ENCODE measurements at places on chromosomes 1 and 21.

- no peak for DNase-seq
Observed at GRCh38 chr1:43577655-43578542, 47.2 kb downstream of the PTPRF start.

DNA sequence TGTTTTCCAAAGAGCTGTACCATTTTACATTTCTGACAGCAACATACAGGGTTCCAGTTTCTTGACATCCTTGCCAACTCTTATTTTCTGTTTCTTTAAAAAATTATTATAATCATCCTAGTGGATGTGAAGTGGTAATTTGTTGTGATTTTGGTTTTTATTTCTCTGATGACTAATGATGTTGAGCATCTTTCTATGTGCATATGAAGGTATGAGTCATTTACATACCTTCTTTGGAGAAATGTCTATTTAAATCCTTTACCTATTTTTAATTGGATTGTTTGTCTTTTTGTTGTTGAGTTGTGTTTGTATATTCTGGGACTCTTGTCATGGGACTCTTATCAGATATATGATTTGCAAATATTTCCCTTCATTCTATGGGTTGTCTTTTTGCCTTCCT is 20.8 kb upstream of the MPC2 start:
- no peak for DNase-seq

GRCh38 chr1:203072911-203073310 is 12.9 kb downstream of the MYOG start:
- DNase-seq, result no peak

DNA sequence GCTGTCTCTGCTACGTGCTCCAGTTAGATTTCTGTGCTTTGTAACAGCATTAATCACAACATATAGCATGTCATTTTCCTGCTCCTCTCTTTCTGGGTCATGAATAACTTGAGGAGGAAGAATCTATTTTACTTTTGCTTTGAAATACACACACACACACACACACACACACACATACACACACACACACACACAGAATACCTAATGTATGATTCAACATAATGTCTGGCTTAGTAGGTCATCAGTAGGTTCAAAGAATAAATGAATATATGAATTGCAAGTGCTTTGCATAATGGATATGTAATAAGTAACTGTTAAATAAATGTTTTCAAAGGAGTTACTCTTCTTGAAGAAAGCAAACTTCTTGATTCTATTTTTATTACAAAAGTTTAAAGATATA is 249.0 kb downstream of the PDE4B start:
- DNase-seq, result no peak

GRCh38 chr21:34942911-34943310 is 106.2 kb downstream of the RUNX1 start:
- DNase-seq, result no peak

DNA sequence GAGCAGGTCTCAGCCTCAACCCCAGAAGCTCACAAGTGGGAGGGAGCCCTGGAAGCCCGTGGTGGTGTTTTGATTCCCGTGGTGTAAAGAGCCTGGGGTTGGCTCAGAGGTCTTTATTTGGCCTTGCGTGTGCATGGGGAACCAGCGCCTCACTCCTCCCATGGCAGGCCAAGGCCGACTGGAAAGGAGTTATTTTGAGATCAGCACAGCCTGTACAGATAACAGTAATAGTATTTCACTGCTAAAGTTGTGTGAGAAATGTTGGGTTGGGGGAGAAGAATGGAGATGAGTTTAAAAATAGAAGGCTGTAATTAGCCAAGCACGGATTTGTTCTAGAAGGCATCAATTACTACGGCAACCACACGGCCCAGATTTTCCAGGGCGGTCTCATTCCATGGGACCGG is 186.5 kb downstream of the DYRK1A start:
- DNase-seq, result no peak

GRCh38 chr1:206734499-206735142 is 36.0 kb upstream of the IL19 start:
- peak; percentile 76 for DNase-seq

DNA sequence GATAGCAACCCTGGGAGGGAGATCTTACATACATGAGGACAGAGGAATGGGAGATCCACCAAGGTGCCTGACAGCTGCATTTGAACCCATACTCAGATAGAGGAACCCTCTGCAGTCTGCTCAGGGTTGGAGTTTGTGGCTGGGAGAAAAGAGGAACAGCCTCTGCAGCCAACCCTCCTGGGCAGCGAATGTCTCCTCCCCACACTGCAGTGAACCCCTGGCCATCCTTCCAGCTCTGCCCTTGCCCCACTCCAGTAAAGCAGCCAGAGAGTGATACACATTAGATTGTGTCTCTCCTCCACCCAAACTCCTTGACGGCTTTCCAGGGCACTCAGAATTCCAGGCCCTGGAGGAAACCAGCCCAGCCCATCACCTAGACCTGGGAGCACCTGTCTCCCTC is 137.7 kb downstream of the RUNX1 start:
- DNase-seq, result no peak

GRCh38 chr1:78348496-78349284 is 142.1 kb upstream of the PTGFR start:
- DNase-seq, result no peak

DNA sequence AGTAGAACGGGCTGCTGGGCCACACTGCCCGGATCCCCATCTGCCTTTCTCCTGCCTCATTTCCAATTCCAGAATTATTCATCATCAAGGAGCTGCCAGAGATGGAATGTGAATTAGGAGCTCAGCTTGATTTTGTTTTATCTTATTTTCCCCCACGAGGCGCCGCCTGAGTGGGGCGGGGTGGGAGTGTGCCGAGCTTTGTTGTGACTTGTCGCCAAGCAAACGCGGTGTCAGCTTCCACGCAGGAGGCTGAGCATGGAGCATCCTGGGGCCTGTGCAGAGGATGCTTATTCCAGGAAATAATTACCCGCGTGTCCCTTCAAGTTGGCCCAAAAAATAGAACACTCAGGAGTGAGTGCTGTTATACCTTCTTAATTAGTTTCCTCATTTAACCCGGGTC is 91.2 kb downstream of the HMGB4 start:
- DNase-seq, result no peak

- no peak for DNase-seq
Observed at GRCh38 chr1:25019337-25020172, 89.5 kb upstream of the RUNX3 start.

GRCh38 chr1:175765293-175765692 is 21.9 kb upstream of the TNR start:
- DNase-seq, result no peak

- no peak for DNase-seq
Observed at GRCh38 chr1:231684356-231685244, 58.0 kb downstream of the DISC1 start.

DNA sequence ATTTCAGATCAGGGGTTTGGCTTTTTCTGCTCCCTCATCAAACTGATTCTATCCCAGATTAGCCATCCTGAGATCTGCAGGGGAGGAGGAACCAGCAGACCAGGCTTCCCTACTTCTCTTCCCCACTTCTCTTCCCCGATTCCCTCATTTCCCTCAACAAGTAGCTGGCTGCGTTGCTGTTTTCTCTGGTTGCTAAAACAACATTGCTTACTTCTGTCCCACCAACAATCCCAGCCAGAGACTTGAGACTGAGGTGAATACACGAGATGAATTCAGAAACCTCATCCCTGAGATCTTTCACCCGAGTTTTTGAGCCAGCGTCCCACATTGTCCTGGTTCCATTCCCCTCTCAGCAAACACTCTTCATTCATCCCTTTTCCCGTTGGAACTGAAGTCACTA is 22.4 kb downstream of the DYRK3 start:
- no peak for DNase-seq

- DNase-seq, result no peak
Observed at GRCh38 chr1:148354913-148355308, 128.2 kb downstream of the PPIAL4G start.

DNA sequence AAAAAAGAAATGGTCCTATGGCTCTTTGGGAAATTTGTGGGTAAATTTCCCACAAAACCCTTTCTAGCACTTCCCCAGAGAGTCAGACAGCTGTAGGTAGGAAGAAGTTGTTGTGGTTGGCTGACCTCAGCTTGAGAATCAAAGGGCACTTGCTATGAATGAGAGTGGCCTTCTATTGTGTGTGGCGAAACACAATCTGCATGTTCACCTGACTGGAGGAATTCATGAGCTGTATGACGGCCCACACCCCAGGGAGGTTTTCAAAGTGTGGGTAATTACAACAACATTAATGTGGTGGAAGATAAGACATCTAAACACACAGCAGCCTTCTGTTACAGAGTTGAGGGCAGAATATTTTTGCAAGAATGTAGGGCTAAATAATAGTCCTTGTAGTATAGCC is 38.8 kb downstream of the NGF start:
- no peak for DNase-seq

DNA sequence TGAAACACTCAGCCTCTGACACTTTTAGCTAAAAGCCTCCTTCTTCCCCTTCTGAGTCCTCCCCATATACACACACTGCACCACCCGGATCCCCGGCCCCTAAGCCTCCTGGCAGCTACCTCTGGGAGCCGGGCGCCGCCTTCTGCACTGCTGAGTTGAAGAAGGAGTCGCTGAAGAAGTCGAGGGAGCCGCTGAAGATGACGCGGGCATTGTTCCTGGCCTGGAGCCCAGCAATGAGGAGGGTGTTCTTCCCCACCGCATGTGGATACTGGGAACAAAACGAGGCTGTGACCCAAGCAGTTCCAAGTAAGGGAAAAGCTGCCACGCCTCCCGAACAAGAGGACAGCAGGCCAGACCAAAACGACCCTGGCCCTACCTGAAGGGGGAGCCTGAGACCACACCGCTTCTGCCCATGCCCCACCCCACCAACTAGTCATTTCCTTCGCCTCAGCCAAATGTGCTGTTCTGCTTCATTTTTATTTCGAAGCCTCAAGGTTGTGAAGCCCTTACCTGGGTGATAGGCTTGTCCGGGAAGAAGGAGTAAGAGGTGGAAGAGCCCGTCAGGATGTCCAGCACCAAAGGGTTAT is 7.0 kb downstream of the DDOST start:
- DNase-seq, result no peak

GRCh38 chr1:157969697-157970485 is 23.6 kb upstream of the KIRREL1 start:
- DNase-seq, result no peak

- DNase-seq, result no peak
Observed at GRCh38 chr1:232403017-232403714, 226.8 kb downstream of the SIPA1L2 start.

- DNase-seq, result no peak
Observed at GRCh38 chr1:230291731-230292620, 134.2 kb downstream of the PGBD5 start.

DNA sequence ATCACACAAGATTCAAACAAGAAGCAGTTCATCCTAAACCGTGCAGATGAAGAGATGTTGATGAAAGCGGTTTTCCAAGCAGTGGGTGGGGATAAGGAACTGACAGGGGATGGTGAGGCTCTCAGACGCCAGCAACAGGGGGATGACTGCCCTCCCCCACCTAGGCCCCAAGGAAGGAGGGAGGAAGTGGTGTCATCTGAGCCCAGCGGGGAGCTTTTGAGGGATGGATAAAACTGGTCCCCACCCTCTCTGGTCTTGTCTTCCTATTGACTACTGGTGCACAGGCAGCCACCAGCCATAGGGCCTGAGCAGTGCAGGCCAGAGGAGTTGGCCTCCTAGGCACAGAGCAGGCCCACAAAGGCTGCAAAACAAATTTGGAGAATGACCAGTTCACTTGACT is 175.5 kb downstream of the HUNK start:
- no peak for DNase-seq

DNA sequence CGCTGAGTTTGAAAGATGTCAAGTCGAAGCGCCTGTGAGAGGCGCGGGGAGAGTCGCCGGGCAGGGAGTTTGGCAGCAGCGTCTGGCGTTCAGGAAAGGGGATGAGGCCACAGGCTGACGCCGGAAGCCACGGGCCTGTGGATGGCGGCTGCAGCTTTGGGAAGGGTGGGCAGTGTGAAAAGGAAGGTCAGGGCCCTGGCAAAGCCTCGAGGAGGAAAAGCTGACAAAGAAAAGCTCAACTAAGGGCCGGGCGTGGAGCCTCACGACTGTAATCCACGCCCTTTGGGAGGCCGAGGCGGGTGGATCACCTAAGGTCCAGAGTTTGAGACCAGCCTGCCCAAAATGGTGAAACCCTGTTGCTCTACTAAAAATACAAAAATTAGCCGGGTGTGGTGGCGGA is 25.2 kb upstream of the COX20 start:
- DNase-seq, result no peak

DNA sequence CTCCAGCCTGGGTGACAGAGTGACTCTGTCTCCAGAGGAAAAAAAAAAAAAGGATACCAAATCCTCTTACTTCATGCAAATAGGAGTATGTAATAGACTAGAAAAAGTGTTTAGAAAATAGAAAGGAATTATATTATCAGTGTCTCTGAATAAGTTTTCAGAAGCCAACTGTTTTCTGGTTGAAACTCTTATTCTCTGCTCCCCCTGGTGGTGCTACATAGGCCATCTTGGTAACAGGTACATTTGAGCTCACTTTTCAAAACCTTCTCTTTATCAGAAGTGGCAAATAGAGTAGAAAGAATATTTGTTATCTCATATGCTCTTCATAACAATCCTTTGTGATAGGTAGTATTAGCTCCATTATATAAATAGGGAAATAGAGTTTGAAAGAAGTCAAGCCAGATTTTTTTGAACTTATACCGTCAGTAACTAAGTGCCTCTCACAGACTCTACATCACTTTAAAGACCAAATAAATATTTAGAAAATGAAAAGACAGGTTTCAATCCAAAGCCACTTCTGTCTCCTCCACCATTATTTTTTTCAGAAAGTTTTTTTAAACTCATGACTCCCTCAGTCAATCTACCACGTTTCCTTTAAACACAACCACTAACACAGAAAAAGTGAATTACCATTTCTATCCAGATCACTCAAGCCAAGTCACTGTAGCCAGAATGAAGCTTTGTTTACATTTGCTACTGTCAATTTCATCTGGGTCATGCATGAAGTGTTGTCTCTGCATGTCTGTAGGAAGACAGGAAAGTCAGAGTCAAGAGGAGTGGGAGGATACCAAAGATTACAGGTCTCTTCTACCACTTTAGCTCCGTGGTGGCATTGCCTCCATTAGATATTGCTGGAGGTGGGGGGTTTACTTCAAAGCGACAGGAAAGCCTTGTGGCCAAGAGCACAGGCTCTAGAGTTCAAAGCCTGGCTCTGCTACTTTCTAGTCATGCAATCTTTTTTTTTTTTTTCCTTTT is 45.6 kb downstream of the IL23R start:
- DNase-seq, result no peak

DNA sequence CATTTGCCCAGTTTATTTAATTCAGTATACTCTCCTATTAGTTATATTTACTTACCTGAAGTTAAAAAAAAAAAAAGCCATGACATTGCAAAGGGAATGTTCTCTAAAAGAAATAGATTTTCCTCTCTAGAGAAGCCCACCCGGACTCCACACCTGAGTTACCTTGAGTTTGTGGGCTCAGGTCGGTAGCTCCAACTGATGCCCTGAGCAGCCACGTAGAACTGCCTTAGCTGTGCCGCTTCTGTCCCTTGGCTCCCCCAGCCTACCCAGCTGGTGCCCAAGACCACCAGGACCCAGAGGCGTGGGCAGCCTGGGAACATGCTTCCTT is 250 bp downstream of the F5 start:
- no peak for DNase-seq

DNA sequence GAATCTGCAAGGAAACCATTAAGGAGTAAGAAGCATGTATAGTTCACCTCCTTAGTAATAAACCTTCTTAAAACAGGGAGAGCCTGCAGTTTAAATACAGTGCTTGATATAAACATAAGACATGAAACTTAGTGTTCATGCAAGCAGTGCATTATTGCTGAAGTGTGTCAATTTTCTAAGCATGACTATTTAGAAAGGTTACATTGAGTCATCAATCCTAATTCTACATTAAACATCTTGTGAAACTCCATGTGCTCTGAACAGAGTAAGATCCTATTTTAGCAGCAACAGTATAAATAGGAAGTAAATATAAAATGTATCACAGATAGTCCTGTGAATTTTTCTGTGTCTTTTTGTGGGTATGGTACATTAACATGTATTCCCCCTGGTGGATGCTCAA is 135.5 kb downstream of the ESRRG start:
- DNase-seq, result no peak

Measured in activated CD4-positive, CD25-positive, alpha-beta regulatory T cell (primary cell).